Sigmoid colon (tissue), 7 donors: ENCODE measurements at places on chromosomes 7 and 10. TPM values are rescaled to one million over a fixed set of nuclear protein-coding genes. Genes with fewer than 3 reads are reported as not detected.

The HOGA1 gene
- total RNA-seq: not detected

The CCDC186 gene
- total RNA-seq: 27.1 TPM

The MAT1A gene
- total RNA-seq: not detected

DNA sequence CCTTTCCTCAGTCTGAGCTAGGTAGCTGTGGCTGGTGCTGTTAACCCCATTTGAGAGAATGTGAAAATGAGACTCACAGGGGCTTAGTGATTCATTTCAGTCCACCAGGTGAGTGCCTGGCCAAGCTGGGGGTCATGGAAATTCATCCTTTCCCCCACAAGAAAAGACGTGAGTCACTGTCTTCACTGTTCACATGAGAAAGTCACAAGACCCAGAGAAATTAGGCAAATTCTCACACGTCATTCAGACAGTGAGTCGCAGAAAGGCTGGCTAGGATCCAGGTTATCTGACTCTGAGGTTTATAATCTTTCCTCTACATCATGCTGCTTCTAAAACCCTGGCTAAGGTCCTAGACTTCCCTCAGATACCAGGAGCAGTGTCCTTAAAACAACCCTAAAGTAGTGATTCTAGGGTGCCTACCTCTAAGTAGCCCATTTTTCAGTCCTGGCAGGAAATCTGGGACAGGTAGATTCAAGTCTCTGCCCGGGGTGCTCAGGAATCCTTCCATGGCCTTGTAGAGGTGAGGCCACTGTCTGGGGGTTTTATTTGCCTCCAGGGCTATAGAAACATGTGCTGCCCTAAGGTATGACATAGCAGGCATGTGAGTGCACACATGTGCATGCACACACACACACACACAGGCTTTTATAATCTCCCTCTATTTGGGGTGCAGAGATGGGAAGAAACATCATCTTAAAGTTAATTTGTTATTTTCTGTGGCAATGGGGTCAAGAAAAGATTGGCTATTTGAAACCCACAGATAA lies 427.9 kb upstream of the CELF2 start:
- no peak for DNase-seq

GRCh38 chr7:35752742-35753141 lies 48.1 kb upstream of the SEPTIN7 start:
- no peak for DNase-seq

- no peak for DNase-seq
These were observed 94.1 kb upstream of the PDCD4 start for GRCh38 chr10:110777661-110778060.
